ENCODE measurements at places on chromosomes 16 and 17.

GRCh38 chr16:80827007-80827406 is 22.6 kb upstream of the CDYL2 start:
- no peak for DNase-seq

- DNase-seq = no peak
These were observed 118.7 kb downstream of the MRM1 start for GRCh38 chr17:36720131-36720530.

- DNase-seq = no peak
These were observed 2.0 kb downstream of the P4HB start for GRCh38 chr17:81858170-81858966.

- no peak for DNase-seq
These were observed 15.8 kb downstream of the RAI1 start for GRCh38 chr17:17696882-17697633.

- DNase-seq = no peak
These were observed 18.5 kb upstream of the SP2 start for GRCh38 chr17:47877368-47878034.

DNA sequence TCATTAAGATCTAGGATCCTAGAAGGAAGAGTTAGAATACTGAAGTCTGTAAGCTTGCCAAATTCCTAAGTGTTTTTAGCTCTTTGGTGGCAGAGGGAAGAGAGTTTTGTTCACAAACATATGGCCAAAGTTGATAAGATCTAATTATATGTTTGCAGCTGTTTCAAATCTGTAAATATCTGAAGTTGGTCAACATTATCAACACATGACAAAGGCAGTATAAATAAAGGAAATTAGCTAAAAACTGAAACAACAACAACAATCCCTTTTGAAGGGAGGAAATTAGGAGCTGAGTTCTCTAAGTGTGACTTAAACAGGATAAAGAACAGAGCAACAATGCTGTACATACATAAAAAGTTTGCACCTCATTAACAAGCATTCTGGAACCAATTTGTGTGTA is 208.7 kb downstream of the KCNJ2 start:
- no peak for DNase-seq

GRCh38 chr17:44794851-44795413 is 35.2 kb downstream of the GJC1 start:
- no peak for DNase-seq

- no peak for DNase-seq
These were observed 53.9 kb upstream of the TOB1 start for GRCh38 chr17:50920041-50920410.

GRCh38 chr17:62140836-62141235 is 75.8 kb upstream of the MED13 start:
- DNase-seq = no peak

DNA sequence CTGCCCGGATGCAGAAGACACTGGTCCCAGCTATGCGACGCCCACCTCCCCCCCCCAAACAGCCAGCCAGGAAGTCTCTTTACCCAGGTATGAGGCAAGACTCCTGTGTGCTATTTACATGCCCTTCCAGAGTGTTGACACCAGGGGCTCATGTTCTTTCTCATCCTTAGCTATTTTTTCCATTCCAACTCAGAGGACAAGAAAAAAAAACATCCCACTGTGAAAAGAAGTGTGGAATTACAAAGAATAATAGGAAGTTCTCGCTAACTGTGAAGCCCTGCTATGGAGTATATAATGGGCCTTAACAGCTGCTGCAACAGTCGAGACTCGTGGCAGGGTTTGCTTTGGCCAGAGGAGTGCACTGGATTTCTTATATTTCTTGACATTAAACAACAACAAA is 584.9 kb downstream of the CDH13 start:
- no peak for DNase-seq

- no peak for DNase-seq
These were observed 134.4 kb downstream of the COPRS start for GRCh38 chr17:31724619-31725018.

DNA sequence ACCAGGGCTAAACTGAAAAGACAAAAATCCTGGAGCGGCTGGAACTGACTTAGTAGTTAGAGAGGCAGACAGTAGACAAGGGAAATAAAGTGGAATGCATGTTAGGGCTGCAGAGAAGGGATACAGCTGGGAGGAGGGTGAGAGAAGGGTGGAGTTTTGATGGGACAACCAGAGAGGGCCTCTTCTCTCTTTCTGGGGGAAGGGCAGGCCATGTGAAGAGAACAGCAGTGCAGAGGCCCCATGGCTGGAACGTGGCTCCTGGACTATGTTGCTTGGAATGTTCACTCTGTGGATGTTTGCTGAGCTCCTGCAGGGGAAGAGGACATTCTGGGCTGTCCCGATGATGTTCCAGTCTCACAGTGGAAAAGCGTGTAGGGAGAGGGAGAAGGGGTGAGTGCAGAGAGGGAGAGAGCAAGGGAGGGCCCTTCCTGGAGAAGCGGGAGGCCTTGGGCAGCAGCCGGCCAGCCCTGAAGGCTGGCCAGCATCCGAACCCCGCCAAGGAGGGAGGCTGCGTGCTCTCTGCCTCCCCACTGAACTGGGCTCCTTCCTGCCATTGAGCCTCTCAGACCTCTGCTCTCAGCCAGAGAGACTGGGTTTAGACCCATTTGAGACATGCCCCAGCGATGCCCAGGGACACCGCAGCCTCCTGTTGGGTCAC is 33.1 kb upstream of the GSE1 start:
- DNase-seq = no peak

- DNase-seq = no peak
These were observed 1.4 kb downstream of the NFAT5 start for GRCh38 chr16:69566981-69567680.

- no peak for DNase-seq
These were observed 31.0 kb downstream of the CFDP1 start for GRCh38 chr16:75402159-75402820.

GRCh38 chr17:45820052-45820780 is 24.5 kb upstream of the SPPL2C start:
- DNase-seq = no peak

GRCh38 chr16:81843683-81844082 is 64.6 kb downstream of the PLCG2 start:
- no peak for DNase-seq

- no peak for DNase-seq
These were observed at the start of gene CSHL1 for GRCh38 chr17:63911041-63911635. CSHL1 (minus strand) TSS chr17:63911258; CDS start chr17:63911196, 62 bp downstream.

- DNase-seq = no peak
These were observed 13.2 kb downstream of the IL34 start for GRCh38 chr16:70659546-70659945.
